ENCODE measurements at places on chromosomes 5 and 9. TPM values are rescaled to one million over a fixed set of nuclear protein-coding genes. Genes with fewer than 3 reads are reported as not detected.

DNA sequence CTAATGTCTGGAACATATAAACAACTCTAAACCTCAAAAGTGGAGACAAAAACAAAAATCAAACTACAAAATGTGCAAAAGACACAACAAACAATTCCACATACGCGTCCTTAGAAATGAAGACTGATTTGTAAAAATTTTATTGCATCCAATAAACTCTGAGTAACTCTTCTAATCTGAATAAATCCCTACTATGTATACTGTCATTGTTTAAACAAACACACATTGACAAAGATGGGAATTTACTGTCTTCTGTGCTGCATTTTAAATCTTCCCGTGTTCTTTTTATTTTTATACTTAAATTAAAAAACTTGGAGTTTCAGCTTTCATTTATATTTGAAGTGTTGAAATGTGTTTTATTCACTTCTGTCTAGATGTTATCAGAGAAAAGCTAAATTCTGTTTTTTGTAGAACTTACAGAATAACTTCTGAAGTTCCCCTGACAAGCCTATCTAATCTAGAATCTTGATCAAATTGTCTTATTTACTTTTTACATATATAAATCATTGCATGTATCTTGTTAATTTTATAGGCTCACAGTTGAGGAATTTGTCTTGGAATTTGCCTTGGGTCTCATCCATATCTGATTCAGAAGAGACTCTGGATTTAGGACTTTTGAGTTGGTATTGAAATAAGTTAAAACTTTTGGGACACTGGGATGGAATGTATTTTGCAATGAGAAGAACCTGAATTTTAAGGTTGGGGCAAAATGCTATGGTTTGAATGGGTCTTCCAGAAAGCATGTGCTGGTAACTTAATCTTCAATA, 2064.4 kb upstream of the C9orf72 start:
- no peak overlapping the region for H3K27ac ChIP-seq
- H3K36me3 ChIP-seq, result no peaks in the 10 kb centered on the region
- H3K4me1 ChIP-seq, result no peaks in the 10 kb centered on the region
- no peak for DNase-seq

ADAMTS12 gene
- 12.4 TPM for total RNA-seq

DNA sequence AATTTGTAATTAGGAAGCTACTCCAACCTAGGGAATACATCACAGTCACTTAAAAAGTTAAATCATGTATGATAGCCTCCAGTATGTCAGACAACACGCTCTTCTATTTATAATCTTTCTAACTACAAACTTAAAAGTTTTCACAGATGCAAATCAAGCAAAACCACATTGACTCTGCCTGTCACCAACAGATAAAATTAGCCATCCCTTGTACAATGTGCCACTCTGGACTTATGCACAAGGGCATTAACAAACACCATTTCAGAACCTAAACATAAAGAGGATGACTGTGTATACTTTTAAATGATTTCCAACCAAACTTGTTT, 14.7 kb downstream of the ERP44 start:
- DNase-seq, result no peak
- peaks cover 28% of the 10 kb centered on the region for H3K4me1 ChIP-seq
- no peaks in the 10 kb centered on the region for H3K36me3 ChIP-seq

SPINK6 gene
- total RNA-seq, result not detected

DNA sequence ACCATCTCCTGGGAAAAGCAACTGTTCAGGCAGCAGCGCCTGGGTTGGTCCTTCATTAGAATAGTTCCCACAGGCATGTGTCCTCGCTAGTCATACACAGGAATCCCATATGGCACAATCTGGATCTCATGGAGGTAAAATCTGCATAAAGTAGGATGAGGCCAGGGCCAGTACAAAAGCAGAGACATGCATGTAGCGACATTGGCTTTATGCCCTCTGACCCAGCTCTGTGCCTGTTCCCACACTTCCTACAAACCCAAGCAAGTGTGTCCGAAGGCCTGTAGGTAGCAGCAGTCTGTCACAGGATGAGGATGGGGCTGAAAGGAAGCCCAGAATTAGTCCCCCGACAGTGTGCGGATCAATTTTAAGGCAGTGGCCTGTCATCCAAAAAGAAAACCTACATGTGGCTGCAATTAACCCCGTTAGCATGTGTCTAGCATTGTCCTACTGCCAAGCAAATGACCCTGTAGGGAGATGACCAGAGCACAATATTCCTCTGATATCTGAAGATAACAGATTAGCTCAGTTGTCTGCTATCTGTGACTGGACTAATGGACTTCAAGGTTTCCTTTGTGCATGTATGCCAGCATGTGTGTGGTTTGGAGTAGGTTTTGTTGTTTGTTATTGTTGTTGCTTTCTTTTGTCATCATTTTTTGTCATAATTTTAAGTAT, 178.8 kb downstream of the TMEM161B start:
- H3K36me3 ChIP-seq, result no peaks in the 10 kb centered on the region
- peaks cover 24% of the 10 kb centered on the region for H3K4me1 ChIP-seq
- H3K27ac ChIP-seq, result no peak overlapping the region
- peak; percentile 46 for DNase-seq
- no peaks in the 10 kb centered on the region for H3K27me3 ChIP-seq

ZDHHC11 gene
- total RNA-seq, result 21.8 TPM

GRCh38 chr5:171387970-171388815, 544 bp downstream of the NPM1 start:
- no peaks in the 10 kb centered on the region for H3K27me3 ChIP-seq
- DNase-seq, result peak; percentile 73
- H3K36me3 ChIP-seq, result peaks cover 47% of the 10 kb centered on the region
- H3K4me3 ChIP-seq, result peak overlapping the region; percentile 88

Data from GM23338 (cell line).